CD4-positive, alpha-beta T cell treated with Interferon alpha-2 for 1 hour (primary cell): ENCODE measurements at places on chromosomes 2 and 18.

- DNase-seq, result peak; percentile 13
Measured at GRCh38 chr2:172179045-172179701, 76.5 kb upstream of the DLX2 start.

DNA sequence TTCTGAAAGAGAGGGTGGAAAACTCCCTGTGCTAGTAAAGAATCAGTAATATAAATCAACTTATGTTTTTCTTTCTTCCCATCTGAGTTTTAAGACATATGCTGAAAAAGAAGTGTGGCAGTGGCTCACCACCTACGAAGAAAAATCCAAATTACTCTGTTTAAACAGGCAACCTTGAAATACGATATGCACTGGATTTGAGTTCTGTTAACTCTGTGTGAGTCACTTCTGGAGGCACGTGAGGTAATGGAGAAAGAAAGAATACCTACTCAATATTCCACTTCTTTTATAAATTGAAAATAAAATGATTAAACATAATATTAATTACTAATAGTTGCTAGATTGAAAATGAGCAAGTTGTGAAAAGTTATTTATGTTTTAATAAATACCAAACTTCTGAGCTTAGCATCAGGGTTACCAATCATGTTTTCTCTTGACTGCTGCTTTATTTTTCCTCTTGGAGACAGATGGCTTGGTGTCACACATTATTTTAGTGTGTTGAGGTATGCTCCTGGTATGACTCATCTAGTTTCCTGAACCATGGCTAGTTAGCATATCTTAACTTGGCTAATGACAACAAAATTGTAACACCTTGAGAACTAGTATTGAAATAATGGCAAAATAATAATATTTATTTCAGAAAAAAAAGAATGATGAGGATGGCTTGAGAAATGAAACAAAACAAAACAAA, 1705.5 kb upstream of the PIK3C3 start:
- no peak for DNase-seq

DNA sequence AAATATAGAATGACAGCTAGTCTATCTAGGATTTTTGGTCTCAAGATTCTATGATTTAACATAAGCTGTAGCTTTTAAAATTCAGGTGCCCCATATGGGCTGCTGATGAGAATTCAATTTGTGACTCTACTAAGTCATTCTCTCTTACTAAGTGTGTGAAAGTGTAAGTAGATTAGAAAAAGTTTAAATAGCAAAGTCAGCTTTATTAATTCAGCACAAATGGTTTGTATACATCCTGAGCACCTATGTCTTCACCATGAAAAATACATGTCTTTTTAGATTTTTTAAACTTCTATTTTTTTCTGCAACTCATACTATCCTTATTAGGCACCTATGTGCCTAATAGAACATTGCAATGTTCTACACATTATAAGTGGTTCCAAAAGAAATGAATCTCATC, 157.1 kb downstream of the METTL4 start:
- no peak for DNase-seq

DNA sequence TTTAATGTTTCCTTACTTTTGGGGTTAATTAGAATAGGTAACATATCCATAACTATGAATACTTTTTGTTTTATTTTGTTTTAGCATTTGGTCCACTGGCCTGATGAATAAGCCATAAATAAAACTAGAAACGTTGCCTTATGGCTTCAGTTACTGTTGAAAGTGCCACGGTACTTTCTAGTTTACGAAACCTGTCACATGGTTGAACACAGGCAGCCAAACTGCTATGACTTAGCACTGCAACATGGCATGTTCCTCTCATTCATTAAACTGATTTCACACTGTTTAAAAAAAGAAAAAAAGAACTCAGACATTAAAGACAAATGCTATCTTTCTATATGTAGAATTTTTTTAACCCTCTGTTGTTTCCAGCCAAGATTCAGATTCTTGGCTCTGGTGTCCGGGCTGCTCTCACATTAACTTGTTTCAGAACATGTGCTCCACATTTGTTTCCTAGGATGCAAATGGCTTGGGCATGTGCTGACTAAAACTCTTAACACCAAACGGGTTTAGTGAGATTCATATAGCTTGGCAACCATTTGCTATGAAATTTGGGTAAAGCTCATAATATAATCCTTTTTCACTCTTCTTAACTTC, 323.9 kb upstream of the RND3 start:
- DNase-seq, result no peak

DNA sequence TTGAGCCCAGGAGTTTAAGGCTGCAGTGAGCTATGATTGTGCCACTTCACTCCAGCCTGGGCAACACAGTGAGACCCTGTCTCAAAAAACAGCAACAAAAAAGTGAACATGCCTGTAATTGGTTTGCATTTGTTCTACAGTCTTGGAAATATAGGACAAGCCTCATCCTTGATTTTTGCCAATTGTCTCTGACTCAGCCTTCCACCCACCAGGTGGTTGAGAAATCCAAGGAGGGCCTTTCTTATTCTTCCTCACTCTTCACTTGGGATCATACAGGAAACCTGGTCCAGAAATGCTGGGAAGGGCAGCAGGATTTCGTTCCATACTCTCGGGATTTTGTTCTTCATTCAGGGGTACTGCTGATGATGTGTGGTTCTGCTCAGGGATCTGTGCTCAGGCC, 94.6 kb downstream of the CDC42EP3 start:
- DNase-seq, result no peak

- no peak for DNase-seq
Measured at GRCh38 chr2:187478719-187479118, 30.7 kb upstream of the CALCRL start.

GRCh38 chr2:20504174-20504573, 57.3 kb downstream of the RHOB start:
- DNase-seq, result no peak

- no peak for DNase-seq
Measured at GRCh38 chr2:222688917-222689316, 17.5 kb downstream of the MOGAT1 start.

- no peak for DNase-seq
Measured at GRCh38 chr18:46642561-46642960, 14.5 kb downstream of the LOXHD1 start.

DNA sequence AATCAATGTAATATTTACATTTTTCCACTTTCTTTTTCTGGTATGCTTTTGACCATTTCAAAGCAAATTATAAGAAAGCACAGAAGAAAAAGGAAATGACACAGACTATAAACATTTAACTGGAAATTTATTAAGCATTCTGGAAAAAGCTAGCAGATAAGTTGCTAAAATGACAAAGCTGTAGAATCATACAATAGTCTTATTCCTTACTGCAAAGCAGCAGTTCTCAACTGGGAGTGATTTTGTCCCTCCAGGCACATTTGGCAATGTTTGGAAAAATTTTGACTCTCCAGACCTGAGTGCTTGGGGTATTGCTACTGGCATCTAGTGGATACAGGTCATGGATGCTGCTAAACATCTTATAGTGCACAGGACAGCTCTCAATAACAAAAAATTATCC, 75.1 kb downstream of the MBD5 start:
- DNase-seq, result no peak

- no peak for DNase-seq
Measured at GRCh38 chr2:143205106-143205764, 76.0 kb downstream of the ARHGAP15 start.

- no peak for DNase-seq
Measured at GRCh38 chr2:64904413-64905329, 84.5 kb upstream of the SLC1A4 start.

DNA sequence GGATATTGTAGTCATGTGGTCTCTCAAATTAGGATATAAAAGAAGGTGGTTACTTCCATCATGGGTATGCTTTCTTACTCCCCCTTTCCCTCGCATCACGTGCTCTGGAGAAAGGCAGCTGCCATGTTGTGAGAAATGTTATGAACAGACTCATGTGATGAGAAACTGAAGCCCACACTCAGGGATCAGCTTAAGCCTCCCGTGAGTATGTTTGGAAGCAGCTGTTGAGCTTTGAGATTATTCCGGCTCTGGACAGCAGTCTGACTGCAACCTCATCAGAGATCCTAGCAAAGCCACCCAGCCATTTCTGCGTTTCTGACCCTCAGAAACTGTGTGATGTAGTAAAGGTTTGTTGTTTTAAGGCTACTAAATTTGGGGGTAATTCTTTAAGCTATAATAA, 700.1 kb downstream of the ADCYAP1 start:
- no peak for DNase-seq

- DNase-seq, result no peak
Measured at GRCh38 chr2:7573166-7573825, 656.1 kb downstream of the RNF144A start.
